Smooth muscle cell of trachea (primary cell): ENCODE measurements at places on chromosomes 13 and 19. TPM values are rescaled to one million over a fixed set of nuclear protein-coding genes. Genes with fewer than 3 reads are reported as not detected.

Gene MEF2B
- total RNA-seq: 0.17 TPM in 1 of 2 replicates, not detected in the other

Gene FGF9
- total RNA-seq: not detected in 2 replicates

Gene ZNF91
- 20.8 and 21.5 TPM in 2 replicates for total RNA-seq

Gene ZNF878
- total RNA-seq: 0.29 TPM in 1 of 2 replicates, not detected in the other

Gene TMEM238
- 0.58 and 0.83 TPM in 2 replicates for total RNA-seq

Gene WDR87
- under 0.01 TPM in 1 of 2 replicates, not detected in the other for total RNA-seq

Gene MAP4K1
- 0.33 and 0.58 TPM in 2 replicates for total RNA-seq

Gene KIRREL2
- not detected in 2 replicates for total RNA-seq

Gene NCCRP1
- under 0.01 TPM in 1 of 2 replicates, not detected in the other for total RNA-seq

Gene CEBPA
- total RNA-seq: 0.15 and 0.66 TPM in 2 replicates

Gene RASAL3
- 0.15 TPM in 1 of 2 replicates, not detected in the other for total RNA-seq

Gene PRODH2
- not detected in 2 replicates for total RNA-seq

Gene SYNE4
- total RNA-seq: 0.15 and 0.50 TPM in 2 replicates

Gene IL4I1
- 1.0 and 1.3 TPM in 2 replicates for total RNA-seq

Gene DZIP1
- total RNA-seq: 50.0 and 52.7 TPM in 2 replicates

Gene SIGLEC6
- not detected in 2 replicates for total RNA-seq

Gene TMEM91
- 4.4 and 10.9 TPM in 2 replicates for total RNA-seq

Gene FREM2
- not detected in 2 replicates for total RNA-seq

Gene PTPRH
- 4.5 and 10.9 TPM in 2 replicates for total RNA-seq

Gene CNN1
- total RNA-seq: 8.9 and 9.3 TPM in 2 replicates

Gene LENG1
- 4.3 and 5.4 TPM in 2 replicates for total RNA-seq

Gene MYH14
- total RNA-seq: not detected in 2 replicates

Gene TMPRSS9
- total RNA-seq: under 0.01 TPM in 1 of 2 replicates, not detected in the other

Gene VAV1
- total RNA-seq: not detected in 2 replicates

Gene LHB
- total RNA-seq: not detected in 2 replicates

Gene S1PR2
- 37.7 and 70.8 TPM in 2 replicates for total RNA-seq

Gene ZNF8
- 4.9 and 6.1 TPM in 2 replicates for total RNA-seq

Gene ZNF837
- 3.2 and 3.8 TPM in 2 replicates for total RNA-seq
